ENCODE measurements at places on chromosomes 6 and 20. TPM values are rescaled to one million over a fixed set of nuclear protein-coding genes. Genes with fewer than 3 reads are reported as not detected.

C4A gene
- total RNA-seq, result 32.1 TPM

SOX18 gene
- 13.2 TPM for total RNA-seq

ISM1 gene
- 0.92 TPM for total RNA-seq

GRCh38 chr20:59676851-59677182 is 72.5 kb downstream of the PHACTR3 start:
- H3K27ac ChIP-seq, result no peak overlapping the region
- no peak overlapping the region for H3K4me3 ChIP-seq
- H3K27me3 ChIP-seq, result peaks cover 50% of the 10 kb centered on the region
- DNase-seq, result no peak
- no peaks in the 10 kb centered on the region for H3K36me3 ChIP-seq

- H3K4me3 ChIP-seq, result no peak overlapping the region
- H3K27me3 ChIP-seq, result no peaks in the 10 kb centered on the region
- H3K4me1 ChIP-seq, result peaks cover 8% of the 10 kb centered on the region
- peak overlapping the region; percentile 58 for H3K27ac ChIP-seq
- H3K36me3 ChIP-seq, result peaks cover 99% of the 10 kb centered on the region
- DNase-seq, result no peak
Measured at GRCh38 chr20:44494681-44495080, 19.0 kb downstream of the TTPAL start.

All from stomach (tissue), 19 donors.